HT1080 (cell line): ENCODE measurements at places on chromosomes 2 and 18.

DNA sequence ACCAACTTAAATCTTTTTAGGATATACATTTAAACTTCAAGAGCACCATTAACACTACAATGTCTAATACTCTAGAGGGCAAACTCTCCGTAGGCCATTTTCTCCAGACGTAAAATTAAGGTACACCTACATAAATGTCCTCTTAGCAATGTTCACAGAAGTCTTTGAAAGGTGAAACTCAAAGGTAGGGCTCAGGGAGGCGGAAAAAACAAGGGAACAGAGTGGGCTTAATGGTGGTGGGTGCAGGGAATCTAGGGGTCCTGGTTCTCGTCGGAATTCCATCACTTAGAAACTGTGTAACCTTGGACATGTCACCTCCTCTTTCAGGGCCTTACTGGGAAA is 668 bp downstream of the NFU1 start:
- no peak for DNase-seq

DNA sequence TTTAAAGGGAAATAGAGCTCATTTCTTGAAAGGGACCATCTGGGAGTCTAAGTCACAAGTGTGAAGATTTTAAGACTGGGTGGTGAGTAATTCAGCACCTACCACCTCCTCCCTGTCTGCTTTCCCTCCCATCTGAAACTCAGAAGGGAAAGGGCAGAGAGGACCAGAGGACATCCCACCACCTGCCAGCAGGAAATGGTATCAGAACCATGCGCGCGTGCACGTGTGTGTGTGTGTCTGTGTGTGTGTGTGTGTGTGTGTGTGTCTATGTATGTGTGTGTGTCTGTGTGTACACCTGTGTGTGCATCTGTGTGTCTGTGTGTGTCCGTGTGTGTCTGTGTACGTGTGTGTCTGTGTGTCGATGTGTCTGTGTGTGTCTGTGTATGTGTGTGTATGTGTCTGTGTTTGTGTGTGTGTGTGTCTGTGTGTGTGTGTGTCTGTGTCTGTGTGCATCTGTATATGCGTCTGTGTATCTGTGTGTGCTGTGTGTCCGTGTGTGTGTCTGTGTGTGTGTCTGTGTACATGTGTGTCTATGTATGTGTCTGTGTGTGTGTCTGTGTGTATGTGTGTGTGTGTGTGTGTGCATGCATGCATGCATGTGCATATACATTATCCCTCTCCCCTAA is 76.8 kb downstream of the ZFP36L2 start:
- DNase-seq = no peak

DNA sequence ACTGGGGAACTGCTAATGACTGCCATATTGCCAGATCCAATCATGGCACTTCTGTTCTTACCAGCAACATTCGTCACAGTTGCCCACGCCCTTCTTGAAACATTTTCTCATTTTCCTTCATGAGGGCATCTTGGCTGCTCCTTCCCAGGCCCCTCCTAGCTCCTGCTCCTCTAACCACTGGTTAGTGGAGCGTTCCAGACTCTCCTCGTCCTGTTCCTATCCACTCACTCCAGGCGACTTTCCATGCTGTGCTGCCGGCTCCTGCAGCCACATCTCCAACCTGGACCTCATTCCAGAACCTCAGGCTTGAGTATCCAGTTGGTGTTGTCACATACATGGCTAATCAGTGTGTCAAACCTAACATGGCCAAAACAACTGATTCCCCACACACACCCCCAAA is 1.3 kb upstream of the ADI1 start:
- DNase-seq = no peak

DNA sequence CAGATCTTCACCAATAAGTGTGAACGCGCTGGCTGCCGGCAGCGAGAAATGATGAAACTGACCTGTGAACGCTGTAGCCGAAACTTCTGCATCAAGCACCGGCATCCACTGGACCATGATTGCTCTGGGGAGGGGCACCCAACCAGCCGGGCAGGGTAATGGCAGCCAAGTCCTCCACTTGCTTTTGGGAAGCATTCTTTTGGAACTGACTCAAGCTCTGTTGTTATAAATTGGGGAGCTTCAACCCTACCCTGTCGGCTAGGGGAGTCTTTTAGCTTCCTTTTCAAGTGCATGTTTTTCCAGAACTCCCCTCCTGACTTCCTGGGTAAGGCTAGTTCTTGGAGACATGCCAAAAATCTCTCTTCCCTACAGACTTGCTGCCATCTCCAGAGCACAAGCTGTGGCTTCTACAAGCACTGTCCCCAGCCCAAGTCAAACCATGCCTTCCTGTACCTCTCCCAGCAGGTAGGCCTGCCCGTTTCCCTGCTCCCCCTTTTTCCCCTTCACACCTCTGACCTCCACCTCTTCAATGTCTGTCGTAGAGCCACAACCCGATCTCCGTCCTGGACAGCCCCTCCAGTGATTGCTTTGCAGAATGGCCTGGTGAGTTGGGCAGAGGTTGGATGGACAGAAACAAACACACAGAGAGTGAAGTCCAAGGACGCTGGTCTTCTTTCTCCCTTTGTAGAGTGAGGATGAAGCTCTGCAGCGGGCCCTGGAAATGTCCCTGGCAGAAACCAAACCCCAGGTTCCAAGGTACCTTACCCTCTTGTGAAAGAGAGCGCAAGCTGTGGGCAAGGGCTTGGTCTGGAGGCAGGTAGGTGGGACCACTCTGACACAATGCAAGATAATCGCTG is 1.5 kb downstream of the ZFAND2B start:
- DNase-seq = no peak
